ENCODE measurements at places on chromosomes 13 and 19.

- no peak for DNase-seq
These were observed 200.9 kb upstream of the MIR17HG start for GRCh38 chr13:91146601-91147000.

DNA sequence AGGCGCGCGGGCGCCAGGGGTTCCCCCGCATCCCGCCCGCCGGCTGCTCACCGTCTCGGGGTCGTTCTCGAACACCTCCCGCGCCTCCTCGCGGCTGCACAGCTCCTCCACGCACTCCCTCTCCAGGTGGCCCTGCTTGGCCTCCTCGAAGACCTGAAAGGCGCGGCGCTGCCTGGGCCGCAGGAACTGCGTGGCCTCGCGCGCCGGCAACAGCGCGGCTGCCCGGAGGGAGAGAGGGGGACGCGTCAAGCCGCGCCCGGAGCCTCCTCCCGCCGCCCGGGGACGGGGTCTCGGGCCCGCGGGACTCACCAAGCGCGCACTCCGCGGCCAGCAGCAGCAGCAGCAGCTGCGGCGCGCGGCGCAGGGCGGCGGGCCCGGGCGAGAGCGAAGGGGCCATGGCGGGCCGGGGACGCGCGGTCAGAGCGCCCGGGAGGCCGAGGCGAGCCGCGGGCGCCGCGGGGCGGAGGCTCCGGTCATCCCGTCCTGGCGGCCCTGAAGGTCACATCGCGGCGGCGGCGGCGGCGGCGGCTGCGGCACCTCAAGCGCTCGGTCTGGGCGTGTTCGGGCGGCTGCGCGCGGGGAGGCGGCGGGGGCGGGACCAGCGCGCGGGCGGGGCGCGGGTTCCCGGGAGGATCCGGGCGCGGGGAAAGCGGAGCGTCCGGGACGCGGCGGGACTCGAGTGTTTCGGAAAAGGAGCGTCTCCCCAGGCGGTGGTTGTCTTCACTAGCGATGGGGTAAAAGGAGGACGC lies at the start of gene GAS6:
Gene GAS6, minus strand, starts transcription at position 553 of the 749 bp plus-strand sequence. Its CDS starts 156 bp downstream, at position 397.
- DNase-seq, result peak; percentile 80

GRCh38 chr13:21150013-21150412 lies 26.3 kb downstream of the SKA3 start:
- no peak for DNase-seq

GRCh38 chr19:40263440-40264313 lies 21.5 kb downstream of the AKT2 start:
- no peak for DNase-seq

Measured in iPS-NIHi11 (cell line).